Activated naive CD8-positive, alpha-beta T cell treated with anti-CD3 and anti-CD28 coated beads, Interleukin-2, amount 10 ng/mL, durations not matched to agents 7 days and 5 days (primary cell): ENCODE measurements at places on chromosomes 1 and 21. TPM values are rescaled to one million over a fixed set of nuclear protein-coding genes. Genes with fewer than 3 reads are reported as not detected.

- no peak for DNase-seq
These were observed 11.6 kb upstream of the PM20D1 start for GRCh38 chr1:205861540-205861939.

The MROH9 gene
- not detected for total RNA-seq

- no peak for DNase-seq
These were observed 74.3 kb upstream of the NBL1 start for GRCh38 chr1:19569786-19570185.

DNA sequence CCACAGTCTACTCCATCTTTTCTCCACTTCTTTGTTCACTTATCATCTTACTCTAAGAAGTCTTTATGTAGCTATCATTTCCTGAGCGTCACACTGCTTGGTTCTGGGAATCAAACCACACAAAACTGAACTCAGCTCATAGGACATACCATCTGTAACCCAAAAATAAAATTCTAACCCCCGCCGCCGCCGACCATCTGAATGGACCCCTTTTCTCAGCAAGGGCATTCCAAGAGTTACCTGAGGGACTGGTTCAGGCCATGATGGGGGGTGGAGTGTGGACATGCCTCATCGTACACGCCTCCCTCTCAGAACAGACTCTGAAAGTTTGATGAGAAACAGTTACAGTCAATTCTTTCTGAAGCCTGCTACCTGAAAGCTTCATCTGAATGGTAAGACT lies 12.6 kb upstream of the CHI3L2 start:
- DNase-seq, result peak; percentile 68

GRCh38 chr1:177864538-177865305 lies 105.1 kb downstream of the SEC16B start:
- DNase-seq, result no peak

The TRAPPC3 gene
- 51.7 TPM for total RNA-seq

The RHBG gene
- not detected for total RNA-seq

The GPR52 gene
- 3.5 TPM for total RNA-seq

The ANKRD35 gene
- 0.40 TPM for total RNA-seq

DNA sequence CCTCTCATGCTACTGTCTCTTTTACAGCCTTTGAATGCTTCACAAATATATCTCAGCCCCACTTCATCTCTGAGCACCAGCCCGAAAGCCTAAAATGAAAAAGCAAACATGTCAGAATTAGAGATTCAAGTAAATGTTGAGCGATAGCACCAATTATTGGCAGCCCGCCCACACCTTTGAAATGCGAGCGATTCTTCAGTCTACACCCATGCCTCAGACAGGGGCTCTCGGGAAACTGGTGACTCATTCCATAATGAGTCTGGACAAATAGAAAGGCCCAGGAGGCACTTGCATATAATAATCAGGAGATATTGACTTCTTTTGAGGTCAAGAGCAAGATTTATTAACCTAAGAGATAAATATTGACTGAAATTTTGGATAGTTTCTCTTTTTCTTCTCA lies 487.3 kb upstream of the PTBP2 start:
- no peak for DNase-seq

DNA sequence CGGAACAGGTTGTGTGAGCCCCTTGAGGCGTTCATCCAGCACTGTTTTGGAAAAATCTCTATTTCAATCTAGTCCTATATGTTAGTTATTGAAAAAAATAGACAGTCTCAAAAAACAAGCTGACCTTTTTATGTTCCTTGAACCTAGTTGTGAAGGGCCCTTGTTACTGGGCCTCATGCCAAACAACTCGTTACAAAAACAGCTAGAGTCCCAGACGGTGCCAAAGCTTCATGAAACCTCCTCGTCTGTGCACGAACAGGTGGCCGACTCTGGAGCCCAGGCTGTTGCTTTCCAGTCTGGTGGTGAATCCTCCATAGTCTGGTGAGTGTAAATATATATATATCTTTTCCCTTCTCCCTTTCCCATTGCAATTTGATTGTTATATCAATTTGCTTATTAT lies at the start of gene CHIA:
Gene CHIA (plus strand): TSS at position 222 of the 400 bp plus-strand sequence. CDS start 19,617 bp downstream, outside the sequence.
- DNase-seq, result no peak

DNA sequence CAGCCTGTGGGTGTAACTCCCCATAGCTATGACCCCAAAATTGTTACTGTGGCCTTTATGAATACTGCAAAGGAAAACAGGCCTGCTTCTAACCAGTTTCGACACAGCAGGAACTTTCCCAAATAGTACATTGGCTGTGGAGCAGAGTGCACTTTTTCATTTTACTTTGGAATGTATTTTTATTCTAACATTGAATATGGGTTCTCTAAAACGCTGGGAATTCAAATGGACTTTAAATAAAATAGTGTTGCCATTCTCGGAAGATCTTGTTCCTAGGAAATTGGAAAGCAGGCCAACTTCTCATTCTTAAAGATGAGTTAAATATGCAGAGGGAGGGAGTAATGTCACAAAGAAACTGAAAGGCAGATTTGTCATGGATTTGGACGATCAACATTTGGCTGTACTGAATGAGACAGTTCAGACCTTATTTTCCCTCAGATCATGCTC lies 39.6 kb upstream of the ARHGAP29 start:
- DNase-seq, result no peak

GRCh38 chr1:238139713-238140112 lies 249.0 kb upstream of the ZP4 start:
- no peak for DNase-seq

- no peak for DNase-seq
These were observed 12.2 kb downstream of the NAV1 start for GRCh38 chr1:201551096-201551495.
